ENCODE measurements at places on chromosomes 7 and 10. TPM values are rescaled to one million over a fixed set of nuclear protein-coding genes. Genes with fewer than 3 reads are reported as not detected.
A peak's percentile ranks its signal among the peaks of the same experiment; 100 is the strongest.

GRCh38 chr7:2358968-2359527 lies 4.4 kb downstream of the EIF3B start:
- DNase-seq, result no peak
- no peaks in the 10 kb centered on the region for H3K27me3 ChIP-seq
- no peak overlapping the region for H3K4me3 ChIP-seq

Gene C1QL3
- not detected for total RNA-seq

Gene FAM25C
- not detected for total RNA-seq

DNA sequence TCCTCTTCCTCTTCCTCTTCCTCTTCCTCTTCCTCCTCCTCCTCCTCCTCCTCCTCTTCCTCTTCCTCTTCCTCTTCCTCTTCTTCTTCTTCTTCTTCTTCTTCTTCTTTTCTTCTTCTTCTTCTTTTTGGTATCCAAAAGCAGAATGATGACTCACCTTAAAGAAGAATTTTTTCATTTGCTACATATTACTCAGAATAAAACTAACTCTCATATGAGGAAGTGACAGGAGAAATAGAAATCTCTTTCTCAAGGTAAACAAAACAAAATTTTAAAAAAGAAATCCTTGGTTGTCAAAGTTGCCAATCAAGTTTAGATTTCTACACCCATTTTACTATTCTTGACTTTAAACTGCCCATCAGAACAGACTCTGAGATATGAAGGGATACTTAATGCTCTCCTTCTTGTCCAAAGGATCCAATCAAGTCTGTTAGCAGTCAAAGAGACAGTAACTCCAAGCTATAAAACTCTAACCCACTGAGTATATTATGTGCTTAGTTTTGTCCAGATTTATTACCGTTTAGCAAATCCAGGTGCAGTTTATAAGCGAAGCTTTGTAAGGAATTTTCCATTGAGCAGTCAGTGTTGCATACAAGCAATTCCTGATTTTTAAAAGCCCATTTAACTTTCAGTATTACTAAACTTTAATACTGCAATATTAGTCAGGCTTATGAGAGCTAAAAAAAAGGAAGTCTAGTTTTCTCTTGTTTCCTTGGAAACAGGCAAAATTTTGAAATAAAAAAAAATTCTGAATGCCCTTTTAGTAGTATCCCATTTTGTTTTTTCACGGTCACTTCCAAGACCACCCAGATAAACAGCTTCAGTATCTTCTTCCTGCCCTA lies 43.1 kb upstream of the SNX13 start:
- no peak overlapping the region for H3K27ac ChIP-seq
- no peak for DNase-seq
- H3K4me1 ChIP-seq, result no peaks in the 10 kb centered on the region
- no peaks in the 10 kb centered on the region for H3K27me3 ChIP-seq
- no peak overlapping the region for H3K4me3 ChIP-seq

GRCh38 chr10:10644008-10644646 lies 373.5 kb upstream of the CELF2 start:
- no peak overlapping the region for H3K27ac ChIP-seq
- no peak overlapping the region for H3K4me3 ChIP-seq
- peak; percentile 12 for DNase-seq
- no peaks in the 10 kb centered on the region for H3K27me3 ChIP-seq

Gene ADAM8
- total RNA-seq, result 45.3 TPM

- no peaks in the 10 kb centered on the region for H3K4me1 ChIP-seq
- DNase-seq, result no peak
- no peaks in the 10 kb centered on the region for H3K27me3 ChIP-seq
- no peak overlapping the region for H3K4me3 ChIP-seq
- H3K36me3 ChIP-seq, result no peaks in the 10 kb centered on the region
- no peak overlapping the region for H3K27ac ChIP-seq
These were observed 610.6 kb downstream of the ZWINT start for GRCh38 chr10:55750458-55750857.

- H3K27me3 ChIP-seq, result no peaks in the 10 kb centered on the region
- H3K36me3 ChIP-seq, result no peaks in the 10 kb centered on the region
- no peak overlapping the region for H3K27ac ChIP-seq
- no peak overlapping the region for H3K4me3 ChIP-seq
- no peaks in the 10 kb centered on the region for H3K4me1 ChIP-seq
These were observed 277.6 kb downstream of the SFMBT2 start for GRCh38 chr10:7133278-7133677.

DNA sequence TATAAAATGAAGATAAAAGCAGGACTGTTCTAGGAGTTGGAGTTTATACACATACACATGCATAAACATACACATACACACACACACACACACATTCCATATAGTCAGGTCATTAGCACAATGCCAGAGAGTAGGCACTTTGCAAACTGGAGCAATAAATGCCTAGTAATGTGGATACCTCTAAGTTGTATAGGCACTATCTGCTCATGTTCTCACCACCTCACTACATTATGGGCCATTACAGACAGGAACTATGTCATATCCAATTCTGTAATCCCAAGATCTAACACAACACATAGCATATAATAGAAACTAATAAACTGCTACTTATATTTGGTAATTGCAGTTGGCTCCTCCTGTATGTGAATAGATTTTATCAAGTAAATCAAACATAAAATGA lies 115.6 kb downstream of the GRM8 start:
- no peaks in the 10 kb centered on the region for H3K27me3 ChIP-seq
- no peak overlapping the region for H3K4me3 ChIP-seq
- H3K27ac ChIP-seq, result no peak overlapping the region
- no peaks in the 10 kb centered on the region for H3K36me3 ChIP-seq

DNA sequence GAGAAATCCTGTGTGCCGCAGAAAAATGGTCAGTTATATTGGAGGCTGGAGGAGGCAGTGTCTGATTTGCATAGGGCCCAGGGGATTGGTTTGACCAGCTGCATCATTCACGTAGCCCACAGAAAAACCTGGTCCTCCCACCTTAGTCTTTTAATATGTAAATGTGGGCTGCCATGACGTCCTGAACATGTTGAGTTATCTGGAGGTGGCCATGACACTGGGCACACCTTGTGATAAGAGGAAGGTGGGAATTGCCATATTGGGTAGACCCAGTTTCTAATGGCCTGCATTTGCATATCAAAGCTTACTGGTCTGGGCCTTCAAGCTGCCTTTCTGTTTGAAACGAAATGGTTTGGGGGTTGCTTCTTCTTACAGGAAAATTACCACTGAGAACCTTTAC lies 162.2 kb downstream of the AHR start:
- DNase-seq, result no peak
- H3K27me3 ChIP-seq, result no peaks in the 10 kb centered on the region
- no peaks in the 10 kb centered on the region for H3K4me1 ChIP-seq
- H3K36me3 ChIP-seq, result no peaks in the 10 kb centered on the region
- no peak overlapping the region for H3K4me3 ChIP-seq
- no peak overlapping the region for H3K27ac ChIP-seq

Gene TEX47
- not detected for total RNA-seq

DNA sequence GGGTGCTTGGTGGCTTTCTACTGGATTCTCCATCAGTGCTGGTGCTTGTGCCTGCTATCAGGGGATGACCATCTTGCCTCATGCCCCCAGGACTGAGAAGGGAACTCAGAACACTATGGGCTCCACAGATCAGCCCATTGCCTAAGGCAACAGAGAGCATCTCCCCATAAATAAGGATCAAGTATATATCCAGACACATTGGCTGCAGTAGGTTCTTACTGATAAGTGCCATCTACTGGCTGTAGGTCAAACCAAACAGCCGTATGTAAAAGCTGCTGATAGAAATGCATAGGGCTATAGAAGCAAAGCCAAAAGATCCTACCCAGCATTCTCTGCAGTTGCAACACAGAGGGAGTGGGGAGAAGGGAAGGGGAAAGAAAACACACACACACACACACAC lies 153.7 kb downstream of the CDK14 start:
- no peaks in the 10 kb centered on the region for H3K36me3 ChIP-seq
- H3K27ac ChIP-seq, result no peak overlapping the region
- no peak overlapping the region for H3K4me3 ChIP-seq
- DNase-seq, result no peak
- no peaks in the 10 kb centered on the region for H3K27me3 ChIP-seq

GRCh38 chr10:43926371-43926770 lies 277.7 kb upstream of the ZNF32 start:
- DNase-seq, result no peak
- no peaks in the 10 kb centered on the region for H3K27me3 ChIP-seq
- no peak overlapping the region for H3K27ac ChIP-seq
- no peaks in the 10 kb centered on the region for H3K36me3 ChIP-seq
- no peak overlapping the region for H3K4me3 ChIP-seq

DNA sequence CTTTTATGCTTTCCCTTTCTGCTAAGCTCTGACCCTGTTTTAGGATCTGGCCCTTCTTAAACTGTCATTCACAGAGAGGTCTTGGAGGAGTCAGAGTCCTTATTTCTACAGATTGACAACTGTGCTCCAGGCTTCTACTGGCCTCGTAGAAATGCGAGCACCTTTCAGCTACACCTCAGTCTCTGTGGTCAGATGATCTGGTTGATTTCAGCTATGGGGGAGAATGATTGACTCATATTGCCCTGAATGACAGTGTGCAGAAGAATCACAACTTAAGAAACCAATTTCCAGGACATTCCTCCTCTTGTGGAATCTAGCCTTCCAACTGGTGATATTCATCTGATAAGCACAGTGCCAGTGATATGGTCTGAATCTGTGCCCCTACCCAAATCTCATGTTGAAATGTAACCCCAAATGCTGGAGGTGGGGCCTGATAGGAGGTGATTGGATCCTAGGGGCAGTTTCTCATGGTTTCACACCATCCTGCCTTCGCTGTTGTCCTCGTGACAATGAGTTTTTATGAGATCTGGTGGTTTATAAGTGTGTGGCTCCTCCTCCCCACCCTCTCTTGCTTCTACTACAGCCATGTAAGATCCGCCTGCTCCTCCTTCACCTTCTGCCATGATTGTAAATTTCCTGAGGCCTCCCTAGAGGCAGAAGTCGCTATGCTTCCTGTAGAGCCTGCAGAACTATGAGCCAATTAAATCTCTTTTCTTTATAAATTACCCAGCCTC lies 14.0 kb upstream of the CYP3A7 start:
- no peak overlapping the region for H3K27ac ChIP-seq
- DNase-seq, result no peak
- H3K27me3 ChIP-seq, result no peaks in the 10 kb centered on the region
- no peak overlapping the region for H3K4me3 ChIP-seq

GRCh38 chr7:10604128-10604527 lies 369.5 kb upstream of the PHF14 start:
- no peaks in the 10 kb centered on the region for H3K4me1 ChIP-seq
- no peak overlapping the region for H3K27ac ChIP-seq
- H3K4me3 ChIP-seq, result no peak overlapping the region
- no peak for DNase-seq
- H3K36me3 ChIP-seq, result no peaks in the 10 kb centered on the region
- no peaks in the 10 kb centered on the region for H3K27me3 ChIP-seq

DNA sequence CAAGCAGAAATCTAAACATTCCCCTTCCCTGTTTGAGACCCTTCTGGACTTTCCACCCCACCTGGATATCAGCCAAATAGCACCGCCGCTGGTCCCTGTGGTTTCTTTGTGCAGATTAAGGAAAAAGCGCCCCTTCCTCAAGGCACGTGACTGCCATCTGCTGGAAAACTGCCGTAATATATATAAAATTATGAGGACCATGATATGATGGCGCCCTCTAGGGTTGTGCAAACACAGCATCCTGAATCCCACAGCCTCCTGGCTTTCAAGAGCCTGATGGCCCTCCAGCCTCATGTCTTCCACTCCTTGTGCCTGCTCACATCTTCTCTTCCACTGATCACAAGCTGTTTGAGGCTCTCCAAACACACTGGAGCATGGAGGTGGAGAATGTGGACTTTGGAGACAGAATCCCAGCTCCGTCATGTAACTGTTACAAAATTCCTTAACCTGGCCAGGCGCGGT lies 121.3 kb downstream of the MYL10 start:
- no peak overlapping the region for H3K27ac ChIP-seq
- no peak overlapping the region for H3K4me3 ChIP-seq
- DNase-seq, result peak; percentile 83
- H3K27me3 ChIP-seq, result peaks cover 42% of the 10 kb centered on the region

DNA sequence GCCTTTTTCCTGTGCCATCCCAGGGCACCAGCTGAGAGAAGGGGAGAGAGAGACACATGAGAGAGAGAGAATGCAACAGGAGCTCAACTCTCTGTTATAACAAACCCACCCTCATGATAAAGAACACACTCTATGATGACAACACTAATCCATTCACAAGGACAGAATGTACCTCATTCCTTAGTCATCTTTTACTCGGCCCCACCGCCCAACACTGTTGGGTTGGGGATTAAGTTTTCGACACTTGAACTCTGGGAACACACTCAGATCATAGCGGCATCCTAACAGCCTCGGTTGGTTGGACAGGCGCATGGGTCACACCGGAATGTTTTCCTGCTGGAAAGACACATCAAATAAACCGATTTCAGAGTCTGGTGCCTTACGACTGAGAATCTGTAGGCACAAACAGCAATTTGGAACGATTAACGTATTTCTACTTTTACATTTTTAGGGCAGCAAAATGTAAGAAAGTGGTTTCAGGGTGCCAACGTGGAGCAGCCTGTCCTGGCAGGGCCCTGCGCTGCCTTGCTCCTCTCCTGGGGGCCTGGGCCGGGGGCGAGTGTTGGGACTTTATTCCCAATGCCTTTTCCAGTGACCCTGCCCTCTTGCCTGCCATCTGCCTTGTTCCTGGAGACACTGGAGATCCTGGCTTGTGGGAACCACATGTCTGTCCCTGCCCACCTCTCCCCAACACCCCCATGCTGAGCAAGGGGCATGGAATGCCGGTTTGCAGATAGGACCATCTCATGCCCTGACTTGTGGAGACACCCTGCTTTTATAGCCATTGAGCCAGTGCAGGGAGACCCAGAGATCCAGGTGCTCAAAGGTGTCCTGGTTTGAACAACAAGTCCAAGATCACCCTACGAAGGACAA lies 287.0 kb downstream of the TCERG1L start:
- no peaks in the 10 kb centered on the region for H3K36me3 ChIP-seq
- no peak overlapping the region for H3K27ac ChIP-seq
- no peak overlapping the region for H3K4me3 ChIP-seq
- no peaks in the 10 kb centered on the region for H3K27me3 ChIP-seq
- peak; percentile 13 for DNase-seq
- no peaks in the 10 kb centered on the region for H3K4me1 ChIP-seq

DNA sequence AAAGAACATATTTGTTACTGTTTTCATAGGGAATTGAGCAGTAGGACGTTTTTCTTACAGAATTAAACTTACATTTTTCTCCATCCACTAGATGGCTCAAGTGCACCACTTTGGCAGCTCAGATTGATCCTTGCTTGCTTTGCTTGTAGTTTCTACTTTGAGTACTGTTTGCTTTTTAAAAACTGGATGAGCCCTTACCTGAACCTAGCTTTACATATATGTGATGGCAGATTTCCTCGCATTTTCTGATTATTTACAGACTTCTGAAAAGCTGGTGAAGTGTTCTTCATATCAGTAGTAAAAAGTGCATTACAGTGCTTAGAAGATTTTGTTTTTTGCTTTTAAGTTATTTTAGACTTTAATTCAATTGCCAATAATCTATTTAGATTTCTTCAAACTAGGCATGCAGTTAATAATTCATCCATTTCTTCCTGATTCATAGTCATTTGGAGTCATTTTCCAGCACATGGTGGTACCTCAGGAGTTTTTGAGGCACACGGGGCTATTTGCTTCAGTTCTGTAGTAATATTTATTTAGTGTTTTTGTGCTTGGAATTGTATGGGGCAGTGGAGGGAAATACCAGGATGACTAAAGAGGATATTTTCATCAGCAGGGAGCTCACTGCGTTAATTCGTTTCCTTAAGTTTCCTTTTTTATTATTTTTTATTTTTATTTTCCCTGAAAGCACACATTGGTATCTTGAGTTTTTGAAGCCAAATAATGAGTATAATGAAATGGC lies 57.3 kb downstream of the MAPK8 start:
- no peak for DNase-seq
- H3K36me3 ChIP-seq, result no peaks in the 10 kb centered on the region
- H3K27ac ChIP-seq, result no peak overlapping the region
- no peak overlapping the region for H3K4me3 ChIP-seq
- peaks cover 30% of the 10 kb centered on the region for H3K4me1 ChIP-seq
